Naive thymus-derived CD8-positive, alpha-beta T cell (primary cell): ENCODE measurements at places on chromosomes 16 and 17. TPM values are rescaled to one million over a fixed set of nuclear protein-coding genes. Genes with fewer than 3 reads are reported as not detected.

CLEC18A gene
- 1.2 TPM for total RNA-seq

KRT28 gene
- not detected for total RNA-seq

ZNF469 gene
- total RNA-seq = 2.0 TPM

B4GALNT2 gene
- total RNA-seq = 0.05 TPM

CACNA1G gene
- total RNA-seq = 0.05 TPM

FBXO39 gene
- not detected for total RNA-seq

- H3K4me3 ChIP-seq = no peak overlapping the region
- H3K27me3 ChIP-seq = no peaks in the 10 kb centered on the region
- H3K27ac ChIP-seq = peak overlapping the region; percentile 74
- H3K4me1 ChIP-seq = peaks cover 94% of the 10 kb centered on the region
- no peaks in the 10 kb centered on the region for H3K36me3 ChIP-seq
- DNase-seq = no peak
These were observed 9.2 kb downstream of the SNN start for GRCh38 chr16:11677451-11677951.

- H3K27me3 ChIP-seq = no peaks in the 10 kb centered on the region
- no peak overlapping the region for H3K27ac ChIP-seq
- H3K4me3 ChIP-seq = no peak overlapping the region
These were observed 380.8 kb downstream of the SLC39A11 start for GRCh38 chr17:72711521-72712310.

DNA sequence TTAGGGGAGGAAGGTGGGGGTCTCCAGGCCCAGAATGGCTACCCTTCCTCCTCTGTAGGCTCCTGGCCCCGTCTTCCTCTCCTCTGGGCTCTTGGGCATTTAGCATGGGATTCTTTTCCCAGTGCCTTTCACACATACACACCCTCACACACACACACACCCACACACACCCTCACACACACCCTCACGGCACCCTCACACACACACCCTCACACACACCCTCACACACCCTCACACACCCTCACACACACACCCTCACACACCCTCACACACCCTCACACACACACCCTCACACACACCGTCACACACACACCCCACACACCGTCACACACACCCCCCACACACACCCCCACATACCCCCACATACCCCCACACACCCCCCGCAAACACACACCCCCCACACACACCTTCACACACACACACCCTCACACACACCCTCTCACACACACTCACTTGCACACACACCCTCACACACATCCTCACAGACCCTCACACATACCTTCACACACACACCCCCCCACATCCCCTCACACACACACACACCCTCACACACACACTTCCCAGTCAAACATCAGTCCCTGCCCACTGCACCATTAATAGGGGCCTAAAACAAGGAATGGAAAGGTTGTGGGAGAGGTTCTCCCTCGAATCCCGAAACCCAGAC lies 845 bp downstream of the SGCA start:
- peaks cover 49% of the 10 kb centered on the region for H3K4me1 ChIP-seq
- no peaks in the 10 kb centered on the region for H3K36me3 ChIP-seq
- peaks cover 1% of the 10 kb centered on the region for H3K27me3 ChIP-seq
- no peak overlapping the region for H3K27ac ChIP-seq
- no peak for DNase-seq

DNA sequence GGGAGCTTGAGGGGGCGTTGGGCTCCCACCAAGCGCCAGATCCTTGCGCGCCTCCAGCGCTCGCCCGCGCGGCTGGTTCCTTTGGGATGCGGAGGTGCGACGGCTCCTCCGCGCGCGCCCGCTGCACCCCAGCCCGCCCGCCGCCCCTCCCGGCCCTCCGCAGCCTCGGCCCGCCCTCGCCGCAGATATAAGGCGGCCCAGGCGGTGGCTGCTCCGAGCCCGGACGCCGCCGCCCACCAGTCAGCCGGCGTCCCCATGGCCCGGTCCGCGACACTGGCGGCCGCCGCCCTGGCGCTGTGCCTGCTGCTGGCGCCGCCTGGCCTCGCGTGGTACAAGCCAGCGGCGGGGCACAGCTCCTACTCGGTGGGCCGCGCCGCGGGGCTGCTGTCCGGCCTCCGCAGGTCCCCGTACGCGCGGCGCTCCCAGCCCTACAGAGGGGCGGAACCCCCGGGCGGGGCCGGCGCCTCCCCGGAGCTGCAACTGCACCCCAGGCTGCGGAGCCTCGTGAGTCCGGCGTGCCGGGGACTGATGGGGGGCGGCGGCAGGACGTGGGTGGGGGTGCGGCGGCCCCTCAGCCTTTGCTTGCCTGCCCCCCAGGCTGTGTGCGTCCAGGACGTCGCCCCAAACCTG lies at the start of gene NPB:
NPB (plus strand) TSS at position 216 of the 630 bp plus-strand sequence; CDS start at position 256, 40 bp downstream.
- peaks cover 7% of the 10 kb centered on the region for H3K4me1 ChIP-seq
- peaks cover 11% of the 10 kb centered on the region for H3K27me3 ChIP-seq
- no peak for DNase-seq
- H3K27ac ChIP-seq = no peak within 1 kb of the TSS
- H3K36me3 ChIP-seq = no peaks in the 10 kb centered on the region
- H3K4me3 ChIP-seq = peak within 1 kb of the TSS; percentile 45

GRCh38 chr16:66267292-66268014 lies 99.0 kb upstream of the CDH5 start:
- no peak for DNase-seq
- H3K36me3 ChIP-seq = no peaks in the 10 kb centered on the region
- H3K4me1 ChIP-seq = peaks cover 9% of the 10 kb centered on the region
- H3K27me3 ChIP-seq = peaks cover 25% of the 10 kb centered on the region
